ENCODE measurements at places on chromosomes 12 and 14.

- no peak overlapping the region for H3K27ac ChIP-seq
- no peak for DNase-seq
- H3K27me3 ChIP-seq = no peaks in the 10 kb centered on the region
- no peak overlapping the region for H3K4me3 ChIP-seq
- H3K36me3 ChIP-seq = no peaks in the 10 kb centered on the region
Observed at GRCh38 chr14:49447540-49448107, 138.6 kb downstream of the RPS29 start.

DNA sequence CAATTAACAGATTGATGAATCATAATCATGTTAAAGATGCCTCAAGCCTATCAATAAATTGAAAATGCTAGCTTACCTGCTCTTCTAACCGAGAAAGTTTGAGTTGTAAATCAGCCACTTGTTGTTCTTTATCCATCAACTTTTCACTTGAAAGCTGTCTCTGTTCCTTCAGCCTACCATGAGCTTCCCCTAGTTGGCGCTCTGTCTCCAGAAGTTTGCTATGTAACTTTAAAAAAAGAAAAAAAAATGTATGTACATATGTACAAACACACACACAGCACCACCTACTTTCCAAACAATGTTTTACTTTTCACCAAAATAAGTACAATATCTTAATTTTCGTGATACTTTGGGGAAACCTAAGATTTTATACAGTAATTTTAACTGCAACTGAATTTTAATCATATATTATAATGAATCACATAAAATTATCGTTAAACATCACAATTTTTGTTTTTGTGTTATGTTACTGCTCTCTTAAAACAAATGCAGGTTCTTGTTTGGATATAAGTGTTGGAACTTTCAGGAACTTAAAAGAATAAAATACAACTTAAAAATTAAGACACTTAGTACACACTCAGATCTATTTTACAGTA, 101.2 kb downstream of the EEA1 start:
- H3K27me3 ChIP-seq = no peaks in the 10 kb centered on the region
- DNase-seq = peak; percentile 9
- H3K4me3 ChIP-seq = no peak overlapping the region

DNA sequence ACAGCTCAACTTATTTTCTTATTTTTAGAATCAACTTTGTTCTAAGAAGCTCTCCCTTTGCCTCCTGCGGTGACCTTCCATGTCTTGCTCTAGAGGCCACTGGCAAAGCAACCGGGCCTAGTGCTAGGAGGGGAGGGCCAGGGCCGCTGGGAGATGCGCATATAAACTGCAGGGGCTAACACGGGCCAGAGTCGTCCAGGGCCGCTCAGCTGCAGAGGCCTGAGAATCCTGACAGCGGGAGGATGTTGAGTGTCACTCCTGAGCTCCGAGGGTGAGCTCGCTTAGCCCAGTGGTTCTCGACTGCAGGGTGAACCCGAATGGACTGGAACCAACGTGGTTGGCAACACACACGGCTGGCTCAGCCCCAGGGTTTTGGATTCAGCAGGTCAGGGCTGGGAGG, 6.5 kb upstream of the PIWIL1 start:
- H3K4me3 ChIP-seq = no peak overlapping the region
- no peak overlapping the region for H3K27ac ChIP-seq
- H3K27me3 ChIP-seq = no peaks in the 10 kb centered on the region
- H3K36me3 ChIP-seq = no peaks in the 10 kb centered on the region
- no peaks in the 10 kb centered on the region for H3K4me1 ChIP-seq

- H3K36me3 ChIP-seq = no peaks in the 10 kb centered on the region
- H3K27me3 ChIP-seq = no peaks in the 10 kb centered on the region
- no peak overlapping the region for H3K4me3 ChIP-seq
- no peak for DNase-seq
- no peak overlapping the region for H3K27ac ChIP-seq
Observed at GRCh38 chr14:75246546-75247285, 31.9 kb upstream of the FOS start.

DNA sequence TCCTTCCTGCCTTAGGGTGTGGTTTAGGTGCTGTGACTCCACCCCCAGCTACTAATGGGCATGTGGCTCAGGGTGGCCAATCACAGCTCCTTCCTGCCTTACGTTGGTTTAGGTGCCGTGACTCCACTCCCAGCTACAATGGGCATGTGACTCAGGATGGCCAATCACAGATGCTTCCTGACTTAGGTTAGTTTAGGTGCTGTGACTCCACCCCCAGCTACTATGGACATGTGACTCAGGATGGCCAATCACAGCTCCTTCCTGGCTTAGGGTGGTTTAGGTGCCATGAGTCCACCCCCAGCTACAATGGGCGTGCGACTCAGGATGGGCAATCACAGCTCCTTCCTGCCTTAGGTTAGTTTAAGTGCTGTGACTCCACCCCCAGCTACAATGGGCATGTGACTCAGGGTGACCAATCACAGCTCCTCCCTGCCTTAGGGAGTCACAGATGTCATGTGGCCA, 163.9 kb downstream of the TBX5 start:
- no peak for DNase-seq
- no peaks in the 10 kb centered on the region for H3K36me3 ChIP-seq
- H3K27ac ChIP-seq = no peak overlapping the region
- H3K27me3 ChIP-seq = no peaks in the 10 kb centered on the region

- no peak overlapping the region for H3K27ac ChIP-seq
- H3K4me3 ChIP-seq = no peak overlapping the region
- no peak for DNase-seq
- peaks cover 4% of the 10 kb centered on the region for H3K4me1 ChIP-seq
- H3K27me3 ChIP-seq = no peaks in the 10 kb centered on the region
Observed at GRCh38 chr12:32025906-32026305, 66.7 kb downstream of the RESF1 start.

- H3K4me1 ChIP-seq = no peaks in the 10 kb centered on the region
- DNase-seq = no peak
- H3K27me3 ChIP-seq = no peaks in the 10 kb centered on the region
- H3K4me3 ChIP-seq = no peak overlapping the region
Observed at GRCh38 chr12:88313554-88313953, 171.4 kb downstream of the TMTC3 start.

DNA sequence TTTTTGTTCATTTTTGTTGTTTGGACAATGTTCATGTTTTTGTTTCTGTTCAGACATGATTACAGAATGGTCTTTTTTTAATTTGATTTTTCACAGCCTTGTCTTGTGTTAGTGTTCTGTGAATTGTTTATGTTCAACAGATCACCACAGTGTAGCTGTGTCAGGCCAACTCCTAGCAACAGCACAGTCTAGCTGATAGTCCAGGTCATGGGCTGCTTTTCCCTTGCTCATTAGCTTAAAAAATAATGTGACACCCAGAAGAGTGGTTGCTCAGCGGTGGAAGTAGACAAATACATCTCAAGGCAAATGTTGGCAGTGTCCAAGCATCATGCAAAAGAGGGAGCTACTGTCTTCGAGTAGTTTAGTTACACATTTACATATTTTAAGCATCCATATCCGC, 22.4 kb downstream of the WBP11 start:
- H3K27me3 ChIP-seq = no peaks in the 10 kb centered on the region
- DNase-seq = no peak
- no peaks in the 10 kb centered on the region for H3K36me3 ChIP-seq
- H3K4me3 ChIP-seq = no peak overlapping the region

DNA sequence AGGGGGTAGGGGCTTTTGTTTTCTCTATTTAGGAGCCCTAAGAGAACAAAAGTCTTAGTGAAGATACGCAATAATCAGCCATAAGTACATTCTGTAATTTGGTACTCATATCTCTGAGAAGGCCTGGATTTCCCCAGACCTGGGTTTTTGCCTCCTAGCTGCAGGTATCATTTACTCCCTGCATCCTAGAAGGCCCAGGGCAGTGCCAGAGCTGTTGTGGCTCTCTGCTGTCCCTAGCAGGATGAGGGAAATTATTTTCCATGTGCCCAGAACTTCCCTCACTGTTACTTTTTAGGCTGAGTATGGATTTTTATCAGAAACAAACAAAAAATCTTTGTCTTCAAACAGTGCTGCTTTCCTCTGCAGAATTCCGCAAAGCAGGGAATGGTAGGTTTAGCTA, 192.5 kb upstream of the SYT1 start:
- H3K27me3 ChIP-seq = no peaks in the 10 kb centered on the region
- 0 out of 2 replicates have a peak, but pooled peaks cover 1% of the 10 kb centered on the region for H3K4me1 ChIP-seq
- no peaks in the 10 kb centered on the region for H3K36me3 ChIP-seq
- H3K4me3 ChIP-seq = no peak overlapping the region

- H3K36me3 ChIP-seq = no peaks in the 10 kb centered on the region
- H3K27me3 ChIP-seq = no peaks in the 10 kb centered on the region
- H3K27ac ChIP-seq = no peak overlapping the region
- no peak overlapping the region for H3K4me3 ChIP-seq
- no peaks in the 10 kb centered on the region for H3K4me1 ChIP-seq
Observed at GRCh38 chr14:105773584-105773983, 247.2 kb downstream of the TMEM121 start.

GRCh38 chr12:43310596-43310995, 241.4 kb downstream of the ADAMTS20 start:
- H3K27me3 ChIP-seq = no peaks in the 10 kb centered on the region
- no peak for DNase-seq
- H3K4me1 ChIP-seq = no peaks in the 10 kb centered on the region
- H3K36me3 ChIP-seq = no peaks in the 10 kb centered on the region

- no peak for DNase-seq
- H3K4me3 ChIP-seq = no peak overlapping the region
- H3K4me1 ChIP-seq = no peaks in the 10 kb centered on the region
- H3K36me3 ChIP-seq = no peaks in the 10 kb centered on the region
- no peak overlapping the region for H3K27ac ChIP-seq
- no peaks in the 10 kb centered on the region for H3K27me3 ChIP-seq
Observed at GRCh38 chr12:122123761-122124145, 45.2 kb downstream of the MLXIP start.

DNA sequence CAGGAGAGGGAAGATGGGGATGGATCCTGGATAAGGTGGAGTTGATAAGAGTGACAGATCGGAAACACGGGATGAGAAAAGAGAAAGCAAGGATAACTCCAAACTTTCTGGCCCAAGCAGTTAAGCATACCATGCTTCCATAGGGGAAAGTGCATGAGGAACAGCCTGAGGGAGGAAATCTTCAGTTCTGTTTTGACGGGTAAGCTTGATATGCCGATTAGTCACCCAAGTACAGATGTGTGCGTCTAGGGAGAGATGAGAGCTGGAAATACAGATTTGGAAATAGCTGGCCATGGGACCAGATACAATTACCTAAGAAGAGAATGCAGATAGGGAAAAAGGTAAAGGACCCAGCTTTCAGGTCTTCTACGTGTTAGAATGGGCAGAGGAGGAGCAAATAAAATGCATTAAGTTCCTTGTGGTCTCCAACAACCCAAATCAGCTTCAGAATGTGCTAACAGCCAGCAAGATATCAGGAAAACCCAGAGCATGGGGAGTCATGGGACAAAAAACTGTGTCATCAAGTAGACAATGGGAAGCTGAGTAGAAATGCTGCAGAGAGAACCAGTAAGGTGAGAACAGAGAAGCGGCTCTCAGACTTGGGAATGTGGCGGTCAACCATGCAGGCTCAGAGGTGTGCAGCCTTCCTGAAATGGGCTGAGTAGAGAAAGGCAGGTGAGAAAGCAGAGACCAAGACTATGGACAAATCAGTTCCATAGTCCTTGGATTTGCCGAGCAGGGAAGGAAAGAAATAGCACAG, 56.3 kb downstream of the PPP1R36 start:
- no peak for DNase-seq
- no peaks in the 10 kb centered on the region for H3K36me3 ChIP-seq
- H3K27me3 ChIP-seq = no peaks in the 10 kb centered on the region
- no peak overlapping the region for H3K27ac ChIP-seq
- H3K4me3 ChIP-seq = no peak overlapping the region
- no peaks in the 10 kb centered on the region for H3K4me1 ChIP-seq

- no peaks in the 10 kb centered on the region for H3K4me1 ChIP-seq
- H3K27me3 ChIP-seq = no peaks in the 10 kb centered on the region
- H3K27ac ChIP-seq = no peak overlapping the region
- no peaks in the 10 kb centered on the region for H3K36me3 ChIP-seq
Observed at GRCh38 chr12:84294246-84294645, 618.4 kb downstream of the SLC6A15 start.

GRCh38 chr12:19778172-19778571, 338.9 kb downstream of the AEBP2 start:
- no peaks in the 10 kb centered on the region for H3K4me1 ChIP-seq
- H3K27ac ChIP-seq = no peak overlapping the region
- DNase-seq = no peak
- no peaks in the 10 kb centered on the region for H3K36me3 ChIP-seq

GRCh38 chr12:31991146-31991545, 31.9 kb downstream of the RESF1 start:
- 0 out of 2 replicates have a peak, but pooled peaks cover 1% of the 10 kb centered on the region for H3K4me1 ChIP-seq
- no peak overlapping the region for H3K4me3 ChIP-seq
- no peak overlapping the region for H3K27ac ChIP-seq
- no peak for DNase-seq

DNA sequence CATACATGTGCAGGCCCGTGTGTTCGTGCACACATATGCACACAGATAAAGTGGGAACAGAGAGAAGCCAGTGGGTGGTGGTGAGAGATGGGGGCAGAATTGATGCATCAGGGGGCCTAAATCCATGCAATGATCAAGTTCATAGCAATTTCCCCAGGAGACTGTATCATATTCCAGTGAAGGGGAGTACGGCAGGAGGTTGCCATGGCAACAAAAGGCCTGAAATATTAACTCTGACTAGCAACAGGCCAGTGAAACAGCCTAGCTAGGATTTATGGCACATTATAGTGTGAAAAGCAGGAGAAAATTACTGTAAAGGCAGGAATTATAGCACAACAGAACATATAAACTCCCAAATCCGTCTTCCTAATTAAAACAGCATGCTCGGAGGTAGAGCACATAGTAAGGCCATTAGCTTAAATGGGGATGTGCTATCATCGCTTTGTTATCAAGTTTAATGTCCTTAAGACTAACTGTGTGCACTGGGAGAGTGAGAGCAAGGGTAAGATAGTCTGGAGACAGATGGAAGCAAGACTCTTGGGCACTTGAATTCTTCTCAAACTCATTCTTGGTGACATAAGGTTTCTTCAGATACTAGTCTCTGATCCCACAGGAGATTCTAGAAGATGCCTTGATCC, 806.3 kb downstream of the DIO2 start:
- H3K27ac ChIP-seq = no peak overlapping the region
- no peak overlapping the region for H3K4me3 ChIP-seq
- no peak for DNase-seq
- H3K27me3 ChIP-seq = no peaks in the 10 kb centered on the region

Data from iPS DF 6.9 (cell line).